NCI-H345 (cell line): ENCODE measurements at places on chromosomes 3 and 15.
A peak's percentile ranks its signal among the peaks of the same experiment; 100 is the strongest.

GRCh38 chr3:131546441-131546840 lies 43.7 kb upstream of the MRPL3 start:
- no peak for DNase-seq

DNA sequence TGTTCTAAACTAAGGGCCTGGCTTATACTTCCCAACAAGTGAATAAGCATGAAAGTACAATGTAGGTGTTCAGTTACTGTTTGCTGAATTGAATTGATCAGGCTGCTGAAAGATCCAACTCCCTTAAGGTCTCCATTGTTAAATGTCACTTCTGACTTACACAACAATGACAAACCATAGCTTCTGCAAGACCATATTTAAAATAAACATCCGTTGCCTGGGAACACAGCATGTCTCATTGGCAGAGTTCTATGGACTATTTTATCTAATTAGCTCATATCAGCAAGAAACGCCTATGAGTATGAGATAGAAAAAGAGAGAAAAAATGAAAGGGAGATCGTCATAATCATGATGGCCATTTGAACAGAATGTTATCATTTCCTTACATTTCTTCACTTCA lies 605.4 kb downstream of the FGF12 start:
- peak; percentile 78 for DNase-seq

DNA sequence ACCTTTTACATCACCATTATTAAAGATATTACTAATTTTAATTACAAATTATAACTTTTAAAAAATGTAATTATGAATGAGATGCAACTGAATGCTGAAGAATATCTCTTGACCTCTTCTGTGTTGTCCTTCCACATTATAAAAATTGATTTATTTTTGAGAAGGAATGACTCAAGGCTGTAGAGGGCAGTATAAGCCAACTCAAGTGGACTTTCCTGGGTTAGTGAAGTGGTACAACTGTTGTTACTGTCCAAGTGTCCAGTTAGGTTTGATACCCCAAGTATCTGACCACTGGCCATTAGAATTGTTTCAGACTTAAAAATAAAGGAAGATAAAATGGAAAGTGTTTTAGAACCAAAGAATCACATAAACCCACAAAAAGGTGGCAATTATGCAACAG lies 51.9 kb downstream of the BBX start:
- DNase-seq = no peak

DNA sequence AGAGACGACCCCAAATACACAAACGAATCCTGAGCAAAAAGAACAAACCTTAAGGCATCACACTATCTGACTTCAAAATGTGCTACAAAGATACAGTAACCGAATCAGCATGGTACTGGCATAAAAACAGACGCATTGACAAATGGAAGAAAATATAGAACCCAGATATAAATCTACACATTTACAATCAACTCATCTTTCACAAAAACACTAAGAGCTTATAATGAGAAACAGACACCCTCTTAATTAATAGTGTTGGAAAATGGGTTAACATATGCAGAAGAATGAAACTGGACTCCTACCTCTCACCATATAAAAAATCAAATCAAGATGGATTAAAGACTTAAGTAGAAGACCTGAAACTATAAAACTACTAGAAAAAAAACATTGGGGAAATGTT lies 130.3 kb upstream of the DCBLD2 start:
- DNase-seq = no peak
